HEK293T (cell line): ENCODE measurements at places on chromosomes 12 and 14.

GRCh38 chr12:4472046-4472445, 26.4 kb upstream of the FGF6 start:
- DNase-seq, result no peak

GRCh38 chr14:68893566-68893965, 85.5 kb downstream of the ACTN1 start:
- no peak for DNase-seq

DNA sequence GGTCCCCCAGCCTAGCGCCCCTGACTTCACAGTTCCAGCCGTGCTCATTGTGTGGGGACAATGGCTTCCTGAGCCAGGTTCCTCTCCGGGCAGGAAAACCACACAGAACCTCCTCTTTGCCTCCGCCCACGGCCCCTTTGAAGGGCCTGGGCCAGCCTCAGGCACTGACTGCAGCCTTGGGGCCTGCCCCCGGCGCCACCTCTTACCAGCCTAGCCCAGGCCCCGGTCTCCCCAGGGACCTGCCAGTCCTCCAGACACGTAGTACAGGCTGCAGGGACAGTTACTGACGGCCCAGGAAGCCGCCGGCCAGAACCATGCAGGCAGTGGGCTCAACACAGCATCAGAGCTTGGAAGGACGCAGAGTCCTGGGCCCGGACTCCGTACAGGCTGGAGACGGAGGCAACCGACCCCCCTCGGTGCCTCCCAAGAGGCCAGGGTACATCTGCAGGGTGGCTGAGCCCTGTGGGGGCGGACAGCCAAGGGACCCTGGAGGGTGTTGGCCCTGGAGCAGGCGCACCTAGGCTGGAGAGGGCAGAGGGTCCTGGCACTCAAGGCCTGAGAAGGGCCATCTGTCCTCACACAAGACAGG, 20.9 kb upstream of the NUDT14 start:
- no peak for DNase-seq

- no peak for DNase-seq
Measured at GRCh38 chr12:132286912-132287311, 42.5 kb downstream of the GALNT9 start.

DNA sequence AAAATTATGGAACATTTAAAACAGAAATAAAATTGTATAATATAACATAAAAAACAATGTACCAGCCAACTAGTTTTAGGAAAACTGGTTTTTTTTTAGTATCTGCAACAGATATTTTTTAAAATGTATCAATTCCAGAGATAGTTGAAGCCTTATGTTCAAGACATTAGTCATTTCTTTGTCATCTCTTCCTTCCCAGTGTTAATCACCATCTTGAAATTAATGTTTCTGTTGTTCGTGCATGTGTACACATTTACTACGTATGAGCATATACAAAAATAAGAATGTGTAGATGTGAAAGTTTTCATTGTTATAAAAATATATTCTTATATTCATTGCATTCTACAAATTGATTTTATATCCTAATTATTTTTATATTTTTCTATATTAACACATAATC, 1062.1 kb downstream of the SLC6A15 start:
- DNase-seq, result no peak

GRCh38 chr14:56995010-56995409, 184.7 kb upstream of the OTX2 start:
- no peak for DNase-seq

DNA sequence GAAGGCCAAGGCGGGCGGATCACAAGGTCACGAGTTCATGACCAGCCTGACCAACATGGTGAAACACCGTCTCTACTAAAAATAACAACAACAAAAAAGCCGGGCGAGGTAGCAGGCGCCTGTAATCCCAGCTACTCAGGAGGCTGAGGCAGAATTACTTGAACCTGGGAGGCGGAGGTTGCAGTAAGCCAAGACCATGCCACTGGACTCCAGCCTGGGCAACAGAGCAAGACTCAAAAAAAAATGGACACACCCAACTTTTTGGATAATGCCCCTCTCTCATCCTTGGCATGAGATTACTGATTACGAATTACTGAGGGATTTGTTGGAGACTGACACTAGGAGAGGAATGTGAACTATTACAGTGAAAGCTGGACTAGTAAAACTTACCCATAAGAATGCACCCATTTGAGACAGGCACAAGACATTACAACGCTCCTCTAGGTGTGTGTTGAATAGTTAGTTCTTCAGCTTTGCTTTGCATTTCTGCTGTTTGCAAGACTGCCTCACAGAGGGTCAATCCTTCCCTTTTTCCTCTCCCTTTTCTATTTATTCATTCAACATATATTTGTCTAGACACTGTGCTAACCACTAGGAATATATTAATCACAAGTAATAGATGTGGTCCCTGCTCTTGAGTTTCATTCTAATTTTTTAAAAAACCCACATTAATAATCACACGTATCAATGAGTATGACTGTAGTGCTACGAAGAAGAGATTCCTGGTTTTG, 46.0 kb upstream of the OR5AU1 start:
- DNase-seq, result no peak

DNA sequence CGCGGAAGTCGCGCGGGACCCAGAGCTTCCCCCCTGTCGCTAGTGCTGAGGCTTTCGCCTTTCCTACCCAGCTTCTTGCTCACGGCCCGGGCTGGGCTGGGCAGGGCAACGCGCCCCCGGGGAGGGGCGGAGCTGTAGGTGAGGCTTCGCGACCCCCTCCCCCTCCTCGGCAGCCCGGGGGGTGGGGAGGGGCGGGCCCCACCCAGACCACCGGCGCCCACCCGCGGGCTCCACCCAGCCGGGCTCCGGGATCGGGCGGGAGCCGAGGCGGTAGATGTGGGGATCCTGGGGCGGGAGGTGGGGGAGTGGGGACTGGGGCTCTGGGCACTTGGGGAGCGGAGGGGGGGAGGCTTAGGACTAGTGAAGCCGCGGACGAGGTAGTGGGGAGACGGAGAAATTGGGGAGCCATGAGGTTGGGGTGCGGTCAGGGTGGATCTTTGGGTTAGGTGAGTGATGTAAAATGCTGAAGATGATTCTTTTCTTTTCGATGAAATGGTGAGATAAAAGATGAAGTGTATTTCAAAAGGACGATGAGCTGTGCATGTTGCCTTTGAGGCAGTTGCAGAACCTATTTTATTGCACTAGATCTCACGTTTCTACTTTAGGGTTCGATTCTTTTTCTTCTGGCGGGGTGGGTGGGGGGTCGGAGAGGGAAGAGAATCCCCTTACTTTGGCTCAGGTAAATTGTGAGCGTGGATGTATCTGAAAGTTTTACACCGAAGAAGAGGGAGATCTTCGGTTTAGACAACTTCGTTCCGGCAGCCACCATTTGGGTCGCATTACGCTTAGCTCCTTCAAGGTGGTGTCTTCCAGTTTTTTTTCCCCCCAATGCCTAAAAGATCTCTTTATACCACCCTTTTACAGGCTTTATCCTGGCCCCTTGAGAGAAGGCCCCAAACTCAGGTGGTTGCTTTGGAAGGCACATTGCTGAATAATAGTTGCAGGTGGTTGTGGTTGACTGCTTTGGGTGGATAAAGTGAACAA, 619 bp downstream of the ERC1 start:
- peak; percentile 66 for DNase-seq

DNA sequence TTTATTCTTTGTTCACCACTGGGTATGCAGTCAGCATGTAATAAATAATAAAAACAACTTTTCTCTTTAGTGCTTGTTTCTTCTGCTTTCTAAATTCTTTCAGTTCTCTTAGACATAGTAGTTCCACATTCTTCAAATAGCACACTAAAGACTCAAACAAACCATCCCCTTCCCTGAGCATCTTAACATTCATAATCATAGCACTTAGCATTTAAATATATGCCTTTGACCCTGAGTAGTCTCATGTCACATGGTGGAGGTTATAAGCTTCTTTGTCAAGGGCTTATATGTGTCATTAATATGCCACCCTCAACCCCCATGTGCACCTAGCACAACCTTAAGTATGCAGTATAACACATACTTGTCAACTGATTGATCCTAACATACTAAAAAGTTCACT, 212.7 kb downstream of the PHLDA1 start:
- no peak for DNase-seq

- peak; percentile 17 for DNase-seq
Measured at GRCh38 chr12:42364692-42365091, 38.7 kb downstream of the PPHLN1 start.

DNA sequence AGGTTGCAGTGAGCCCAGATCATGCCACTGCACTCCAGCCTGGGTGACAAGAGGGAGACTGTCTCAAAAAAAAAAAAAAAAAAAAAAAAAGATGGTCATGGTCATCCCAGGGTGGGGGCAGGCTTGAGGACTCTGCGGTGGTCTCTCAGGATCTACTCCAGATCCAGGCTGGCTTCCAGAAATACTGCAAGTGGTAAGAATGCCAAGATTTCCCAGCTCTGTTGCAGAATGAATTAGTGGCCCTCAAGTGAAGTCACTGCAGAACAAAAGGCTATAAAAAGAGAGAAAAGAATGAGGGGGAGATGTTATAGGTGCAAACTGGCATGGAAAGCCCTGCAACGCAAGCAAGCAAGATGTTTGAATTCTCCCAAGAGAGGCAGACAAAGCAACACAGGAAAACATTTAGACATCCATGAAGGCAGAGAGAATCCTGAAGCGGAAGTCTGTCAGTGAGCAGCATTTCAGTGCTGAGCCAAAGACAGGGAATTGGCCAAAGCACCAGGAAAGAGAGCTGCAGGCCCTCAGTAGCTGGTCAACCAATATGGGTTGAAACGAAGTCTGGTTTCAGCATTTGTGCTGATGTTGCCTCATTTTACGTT, 31.9 kb upstream of the ETFBKMT start:
- DNase-seq, result no peak

GRCh38 chr12:121806009-121806545, 2.3 kb downstream of the SETD1B start:
- DNase-seq, result no peak

- DNase-seq, result no peak
Measured at GRCh38 chr14:96622926-96623325, 120.7 kb downstream of the PAPOLA start.

GRCh38 chr12:29957835-29958234, 174.1 kb upstream of the TMTC1 start:
- DNase-seq, result no peak

DNA sequence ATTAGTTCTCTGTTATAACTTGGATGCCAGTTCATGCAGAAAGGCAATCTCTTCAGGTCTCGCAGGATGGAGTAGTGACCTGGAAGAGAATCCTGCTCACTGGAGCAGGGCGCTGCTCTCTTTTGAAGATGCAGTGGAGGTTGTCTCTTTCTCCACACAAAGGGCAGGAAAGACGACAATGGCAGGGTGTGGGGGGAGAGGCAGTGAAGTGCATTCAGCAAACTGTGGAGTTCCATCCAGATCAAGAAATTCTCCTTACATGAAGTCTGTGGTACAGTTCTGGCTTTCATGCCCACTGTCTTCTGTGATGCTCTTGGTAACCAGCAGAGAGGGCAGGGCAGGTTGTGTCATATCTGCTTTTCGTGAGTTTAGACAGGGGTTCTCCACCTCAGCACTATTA, 6.6 kb upstream of the PPP2R5C start:
- no peak for DNase-seq

GRCh38 chr12:127723251-127723650, 543.7 kb upstream of the TMEM132C start:
- DNase-seq, result no peak
